Cortex of kidney (tissue), 1 donor: ENCODE measurements at places on chromosomes 1 and 21.

DNA sequence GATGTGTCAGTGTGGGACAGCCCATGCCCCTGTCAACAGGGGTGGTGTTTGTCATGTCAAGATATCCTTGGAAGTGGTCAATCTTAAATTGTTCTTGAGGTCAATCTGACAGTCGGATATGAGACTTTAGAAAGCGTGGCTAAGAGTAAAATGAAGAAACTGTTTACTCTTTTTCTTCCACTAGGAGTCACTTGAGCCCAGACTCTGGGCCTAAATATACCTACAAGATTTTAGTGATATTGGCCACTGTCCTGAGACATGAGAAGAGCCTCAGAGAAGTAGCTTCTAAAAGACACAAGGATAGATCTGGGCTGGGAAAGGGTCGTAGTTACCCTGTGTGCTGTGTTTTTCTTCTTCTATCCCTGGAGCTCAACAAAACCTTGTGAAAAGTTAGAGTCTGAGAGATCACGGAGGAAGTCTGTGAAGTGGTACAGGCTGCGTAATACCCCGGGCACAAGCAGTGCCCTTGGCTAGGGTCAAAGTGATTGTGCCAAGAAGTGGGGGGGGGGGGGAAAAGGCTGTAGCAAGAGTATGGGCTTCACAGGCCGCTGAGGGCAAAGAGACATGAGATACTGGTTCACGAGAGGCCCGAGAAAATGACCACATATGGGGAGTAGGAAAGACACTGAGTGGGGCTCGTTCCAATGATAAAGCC, 355.2 kb upstream of the GREM2 start:
- no peak for DNase-seq

DNA sequence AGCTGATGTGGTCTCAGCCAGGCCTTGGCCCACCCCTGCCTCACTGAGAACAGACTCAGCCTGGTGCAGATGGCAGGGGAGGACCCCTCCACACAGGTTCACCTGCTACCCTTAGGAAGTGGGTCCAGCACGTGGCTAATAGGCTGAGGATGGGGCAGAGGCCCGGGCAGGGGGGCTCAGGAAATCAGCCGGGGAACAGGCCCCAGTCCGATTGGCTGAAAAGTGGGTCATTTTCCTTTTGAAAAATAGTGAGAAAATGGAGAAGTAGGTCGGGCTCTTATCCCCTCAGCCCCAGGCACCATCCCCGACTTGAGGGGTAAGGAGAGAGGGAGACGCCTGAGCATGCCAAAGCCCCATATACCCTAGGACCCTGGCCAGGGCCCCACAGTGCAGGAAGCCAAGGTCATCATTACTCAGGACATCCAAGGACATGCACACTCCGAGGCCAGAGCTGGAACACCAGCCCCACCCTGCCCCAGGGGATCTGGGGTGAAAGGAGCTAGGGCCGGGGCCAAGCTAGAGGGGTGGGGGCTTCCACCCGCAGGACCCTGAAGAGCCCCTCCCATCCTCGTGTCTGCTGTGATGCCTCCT, 11.0 kb downstream of the DLGAP3 start:
- DNase-seq: no peak

GRCh38 chr1:76080552-76081079, 6.1 kb downstream of the ST6GALNAC3 start:
- no peak for DNase-seq

- DNase-seq: no peak
Measured at GRCh38 chr1:90336552-90337324, 341.8 kb downstream of the ZNF326 start.
